ENCODE measurements at places on chromosomes 1 and 21.

- no peak for DNase-seq
Measured at GRCh38 chr1:5961601-5962000, 30.6 kb downstream of the NPHP4 start.

DNA sequence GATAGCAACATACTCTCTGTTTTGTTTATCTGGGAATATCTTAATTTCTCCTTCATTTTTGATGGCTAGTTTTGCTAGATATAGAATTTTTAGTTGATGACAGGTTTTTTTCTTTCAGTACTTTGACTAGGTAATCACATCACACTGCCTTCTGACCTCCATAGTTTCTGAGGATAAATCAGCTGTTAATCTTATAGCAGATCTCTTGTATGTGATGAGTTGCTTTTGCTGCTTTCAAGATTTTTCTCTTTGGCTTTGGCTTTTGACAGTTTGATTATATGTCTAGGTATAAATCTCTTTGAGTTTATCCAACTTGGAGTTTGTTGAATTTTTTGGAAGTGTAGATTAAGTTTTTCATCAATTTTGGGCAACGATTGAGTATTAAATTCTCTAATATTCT lies 142.6 kb downstream of the ZNF644 start:
- DNase-seq, result no peak

DNA sequence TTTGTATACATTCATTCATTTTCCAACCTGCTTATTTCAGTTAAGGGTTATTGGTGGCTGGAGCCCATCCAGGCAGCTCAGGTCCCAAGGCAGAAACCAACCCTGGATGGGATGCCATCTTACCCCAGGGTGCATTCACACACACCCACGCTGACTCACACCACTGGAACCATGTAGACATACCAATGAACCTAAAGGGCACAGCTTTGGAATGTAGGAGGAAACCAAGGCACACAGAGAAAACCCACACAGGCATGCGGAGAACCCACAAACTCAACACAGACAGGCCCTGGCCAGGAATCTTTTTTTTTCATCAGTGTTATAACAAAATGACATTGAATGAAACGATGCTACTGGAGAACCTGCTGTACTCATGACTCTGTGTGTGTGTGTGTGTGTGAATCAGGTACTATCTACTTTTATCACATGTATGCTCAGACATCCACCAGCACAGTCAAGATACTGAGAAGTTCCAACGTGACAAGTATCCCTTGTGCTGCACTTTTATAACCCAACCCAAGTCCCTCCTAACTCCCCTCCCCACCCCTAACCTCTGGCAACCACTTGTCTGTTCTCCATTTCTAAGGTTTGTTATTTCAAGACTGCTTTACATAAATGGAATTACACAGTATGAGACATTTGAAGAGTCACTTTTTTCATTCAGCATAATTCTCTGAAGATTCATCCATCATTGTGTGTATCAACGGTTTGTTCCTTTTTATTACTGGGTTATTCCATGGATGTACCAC lies 286.8 kb upstream of the PLD5 start:
- DNase-seq, result no peak

GRCh38 chr1:41483001-41483850 lies 1.3 kb downstream of the EDN2 start:
- DNase-seq, result no peak

DNA sequence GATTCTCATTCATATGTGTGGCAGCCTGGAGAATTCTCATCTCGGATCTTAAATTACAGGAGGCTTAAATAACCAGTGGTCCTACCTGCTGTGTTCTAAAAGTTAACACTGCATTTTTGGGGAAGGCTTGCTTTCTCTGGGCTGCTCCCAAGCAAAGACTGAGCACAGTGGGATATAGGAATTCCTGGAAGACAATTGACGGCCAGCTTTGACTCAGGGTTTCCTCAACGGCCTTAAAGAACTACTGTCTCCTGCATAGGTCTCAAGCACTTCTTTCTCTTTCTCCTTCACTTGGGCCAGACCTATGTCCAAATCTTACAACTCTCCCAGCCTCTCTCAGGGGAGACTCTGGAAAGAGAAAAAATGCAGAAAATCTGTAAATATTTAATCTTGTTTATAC lies 1.0 kb upstream of the KRTAP13-3 start:
- no peak for DNase-seq

DNA sequence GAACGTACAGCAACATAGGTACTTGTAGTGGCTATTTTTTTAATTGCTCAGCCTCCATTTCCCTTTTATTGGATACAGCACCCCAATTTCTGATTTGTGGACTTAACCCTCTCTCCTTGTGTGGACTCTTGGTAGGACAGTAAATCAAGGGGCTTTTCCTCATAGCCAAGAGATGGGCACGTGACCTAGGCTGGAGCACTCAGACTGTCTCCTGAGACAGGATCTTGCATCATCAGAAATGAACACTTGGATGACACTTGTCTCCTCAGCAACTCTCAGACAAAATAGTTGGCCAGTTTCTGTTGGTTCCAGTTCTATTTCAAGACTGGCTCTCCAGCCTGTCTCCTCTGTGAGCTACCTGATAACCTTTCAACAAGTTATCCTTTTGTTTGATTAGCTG lies 112.9 kb upstream of the ZNF678 start:
- no peak for DNase-seq

DNA sequence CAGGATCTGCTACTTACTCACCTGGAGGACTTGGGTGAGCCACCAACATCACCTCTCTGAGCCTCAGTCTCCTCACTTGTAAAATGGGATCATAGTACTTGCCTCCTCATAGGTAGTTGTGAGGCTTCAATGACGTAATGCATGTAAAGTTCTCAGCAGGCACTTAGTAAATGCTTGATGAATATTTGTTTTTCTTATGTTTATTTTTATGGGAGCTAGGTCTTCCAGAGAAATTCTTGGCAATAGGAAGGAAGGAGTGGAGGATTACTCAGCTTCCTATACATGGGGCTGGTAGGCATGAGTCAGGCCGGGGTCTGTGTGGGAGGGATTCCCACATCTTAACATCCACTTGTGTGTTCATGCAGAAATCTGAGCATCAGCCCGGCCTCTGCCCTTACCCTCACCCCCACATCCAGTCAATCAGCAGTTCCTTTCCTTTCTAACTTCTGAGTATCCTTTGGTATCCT lies 95.4 kb upstream of the USP24 start:
- DNase-seq, result no peak

DNA sequence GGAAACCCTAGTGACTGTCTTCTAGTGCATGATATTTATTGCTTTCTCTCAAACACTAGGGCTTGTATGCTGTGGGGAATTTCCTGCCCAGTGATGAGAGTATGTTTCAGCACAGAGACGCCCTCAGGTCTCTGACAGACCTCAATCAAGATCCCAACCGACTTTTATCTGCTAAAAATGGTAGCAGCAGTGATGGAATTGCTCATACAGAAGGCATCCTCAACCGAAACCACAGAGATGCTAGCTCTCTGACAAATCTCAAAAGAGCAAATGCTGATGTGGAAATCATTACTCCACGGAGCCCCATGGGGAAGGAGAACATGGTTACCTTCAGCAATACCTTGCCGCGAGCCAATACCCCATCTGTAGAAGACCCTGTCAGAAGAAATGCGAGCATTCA lies 41.3 kb downstream of the PLPPR4 start:
- no peak for DNase-seq

DNA sequence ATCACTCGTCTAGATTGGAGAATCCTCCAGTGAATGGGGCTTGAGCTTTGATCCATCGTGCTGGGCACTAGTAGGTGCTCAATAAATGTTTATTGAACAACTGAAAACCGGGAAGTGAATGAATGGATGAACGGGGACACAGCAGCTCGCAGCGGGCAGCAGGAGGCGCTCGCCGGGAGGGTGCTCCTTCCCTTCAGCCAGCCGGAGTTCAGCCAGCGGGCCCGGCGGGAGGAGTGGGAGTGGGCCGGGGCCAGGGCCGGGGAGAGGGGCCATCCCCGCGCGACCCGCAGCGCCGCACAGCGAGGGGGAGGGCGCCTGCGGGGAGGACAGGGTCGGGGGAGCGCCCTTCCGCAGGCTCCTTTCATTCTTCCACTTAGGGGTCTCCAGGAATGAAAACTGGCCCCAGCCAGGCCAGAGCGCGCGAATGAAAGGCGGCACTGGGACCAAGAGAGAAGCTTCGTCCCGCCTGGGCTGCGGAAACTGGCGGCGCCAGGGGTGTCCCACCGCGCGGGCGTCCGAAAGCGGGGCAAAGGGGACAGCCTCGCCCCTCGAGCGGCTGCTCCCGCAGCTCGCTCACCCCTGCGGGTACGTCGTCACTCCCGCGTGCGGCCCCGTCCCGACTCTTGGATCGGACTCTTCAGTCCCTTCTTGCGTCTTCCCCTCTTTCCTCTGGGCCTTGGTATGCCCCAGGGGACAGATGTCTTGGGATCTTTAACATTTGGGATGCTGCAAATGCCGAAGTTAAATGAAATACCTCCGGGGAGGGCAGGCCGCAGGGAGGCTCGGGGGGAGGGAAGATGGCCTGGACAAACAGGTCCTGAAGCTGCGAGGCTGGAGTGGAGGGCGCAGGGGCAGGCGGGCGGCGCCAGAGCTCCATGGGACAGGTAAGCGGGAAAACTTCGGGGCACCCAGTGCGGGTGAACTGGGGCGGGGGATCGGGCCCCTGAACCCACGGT lies 3.6 kb upstream of the INAVA start:
- no peak for DNase-seq

DNA sequence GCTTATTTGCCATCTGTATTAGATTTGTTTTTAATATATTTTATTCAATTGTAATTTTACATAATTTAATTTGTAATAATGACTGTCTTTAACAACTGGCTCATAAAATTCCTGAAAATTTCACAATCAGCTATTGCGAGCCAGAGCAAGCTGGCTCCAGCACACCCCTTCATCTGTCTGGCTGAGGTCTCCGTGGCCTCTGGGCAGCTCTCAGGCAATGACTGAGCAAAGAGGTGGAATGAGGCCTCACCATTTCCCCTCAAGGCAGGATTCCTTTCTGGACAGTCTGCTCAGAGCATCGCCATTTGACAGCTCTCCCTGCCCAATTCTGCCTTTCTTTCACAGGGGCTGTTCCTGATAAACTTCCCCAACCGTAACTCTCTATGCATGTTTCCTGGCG lies 5.8 kb upstream of the KANK4 start:
- no peak for DNase-seq

DNA sequence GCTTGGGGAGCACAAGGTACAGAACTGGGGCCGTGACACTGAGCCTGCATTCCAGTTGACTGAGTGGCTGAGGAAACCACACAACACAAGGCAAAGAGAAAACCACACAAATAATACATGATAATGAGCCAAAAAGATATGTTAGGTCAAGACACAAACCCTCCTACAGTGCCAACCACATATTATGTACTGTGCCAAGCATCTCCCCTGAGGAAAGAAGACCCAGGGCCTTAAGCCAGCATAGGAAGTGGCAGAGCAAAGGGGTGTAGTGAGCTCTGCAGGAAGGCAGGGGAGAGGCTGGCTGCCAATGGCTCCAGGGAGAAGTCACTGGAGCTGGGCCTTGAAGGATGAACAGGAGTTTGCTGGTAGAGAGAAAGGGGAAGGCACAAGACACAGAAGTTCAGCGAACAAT lies 28.2 kb downstream of the CTNNBIP1 start:
- no peak for DNase-seq

DNA sequence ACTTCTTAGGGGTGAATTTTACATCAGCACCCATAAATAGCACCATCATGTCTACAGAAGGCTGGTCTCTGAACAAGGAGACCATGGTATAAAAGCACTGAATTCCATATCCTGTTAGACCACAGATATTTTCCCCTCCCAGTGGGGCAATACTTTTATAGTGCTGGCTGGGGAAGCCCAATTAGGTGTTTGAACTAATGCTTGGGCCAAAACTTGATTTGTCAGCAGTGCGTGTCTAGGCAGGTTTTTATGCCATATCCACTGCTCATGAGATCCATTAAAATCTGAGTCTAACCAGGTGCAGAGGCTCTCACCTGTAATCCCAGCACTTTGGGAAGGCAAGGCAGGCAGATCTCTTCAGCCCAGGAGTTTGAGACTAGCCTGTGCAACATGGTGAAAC lies 623.0 kb downstream of the NPHP4 start:
- no peak for DNase-seq

DNA sequence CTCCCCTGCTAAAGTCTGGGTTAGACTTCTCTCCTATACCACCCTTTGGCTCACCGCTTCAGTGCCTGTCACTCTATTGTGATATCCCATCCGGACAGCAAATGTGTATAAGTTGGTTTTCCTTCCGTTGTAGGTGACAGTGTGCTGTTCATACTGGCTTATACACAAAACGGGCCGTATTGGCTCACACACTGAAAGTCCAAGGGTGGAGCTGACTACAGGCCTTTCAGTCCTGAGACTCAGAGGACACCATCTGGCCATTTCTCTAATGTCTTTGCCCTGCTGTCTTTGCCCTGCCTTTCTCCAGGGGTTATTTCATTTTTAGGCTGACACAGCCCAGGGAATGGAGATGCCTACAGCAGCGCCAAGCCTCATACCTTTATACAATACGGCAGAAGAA lies 90.7 kb downstream of the URB2 start:
- DNase-seq, result no peak

DNA sequence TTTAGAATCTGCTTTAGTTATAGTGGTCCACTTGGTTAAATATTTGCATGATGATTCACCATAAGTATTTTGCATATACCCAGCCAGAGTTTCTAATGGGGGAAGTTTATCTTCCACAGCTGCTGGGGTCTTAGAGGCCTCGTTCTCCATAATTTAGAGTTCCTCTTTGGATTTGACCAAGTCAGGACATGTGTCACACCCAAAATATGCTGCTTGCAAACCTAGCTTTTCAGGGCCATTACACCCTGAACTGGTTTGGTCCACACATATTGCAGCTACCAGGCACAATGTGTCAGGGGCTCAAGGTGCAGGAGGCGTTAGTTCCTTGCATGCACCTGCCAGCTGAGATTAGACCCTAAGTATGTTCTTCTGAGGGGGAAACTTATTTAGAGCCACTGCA lies 17.1 kb upstream of the FMO4 start:
- DNase-seq, result no peak

GRCh38 chr1:209219791-209220524 lies 363.6 kb upstream of the CAMK1G start:
- no peak for DNase-seq

DNA sequence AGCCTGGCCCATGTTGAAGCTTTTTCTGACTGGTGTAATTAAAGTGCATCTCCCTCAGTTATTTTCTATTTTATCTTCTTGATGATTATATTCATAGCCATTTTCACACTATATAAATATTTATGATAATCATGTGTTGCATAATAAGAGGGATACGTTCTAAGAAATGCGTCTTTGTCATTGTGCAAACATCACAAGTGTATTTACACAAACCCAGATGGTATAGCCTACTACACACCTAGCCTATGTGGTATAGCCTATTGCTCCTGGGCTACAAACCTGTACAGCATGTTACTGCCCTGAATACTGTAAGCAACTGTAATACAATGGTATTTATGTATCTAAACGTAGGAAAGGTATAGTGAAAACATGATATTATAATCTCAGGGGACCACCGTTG lies 88.1 kb downstream of the BACH1 start:
- no peak for DNase-seq

DNA sequence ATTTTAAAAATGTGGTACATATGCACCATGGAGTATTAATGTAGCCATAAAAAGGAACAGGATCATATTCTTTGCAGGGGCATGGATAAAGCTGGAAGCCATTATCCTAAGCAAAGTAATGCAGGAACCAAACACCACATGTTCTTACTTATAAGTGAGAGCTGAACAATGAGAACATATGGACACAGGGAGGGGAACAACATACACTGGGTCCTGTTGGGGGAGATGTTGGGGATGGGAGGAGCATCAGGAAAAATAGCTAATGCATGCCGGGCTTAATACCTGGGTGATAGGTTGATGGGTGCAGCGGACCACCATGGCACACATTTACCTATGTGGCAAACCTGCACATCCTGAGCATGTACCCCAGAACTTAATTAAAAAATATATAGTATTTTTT lies 352.5 kb upstream of the KAZN start:
- DNase-seq, result no peak

- peak; percentile 50 for DNase-seq
Measured at GRCh38 chr1:52601991-52602855, at the start of gene GPX7. Gene GPX7, plus strand, starts transcription at chr1:52602371. Its CDS starts 39 bp downstream, at chr1:52602410.

All from effector memory CD4-positive, alpha-beta T cell (primary cell).